ENCODE measurements at places on chromosomes 6 and 20. TPM values are rescaled to one million over a fixed set of nuclear protein-coding genes. Genes with fewer than 3 reads are reported as not detected.

GRCh38 chr6:15503346-15503680, 159.5 kb downstream of the DTNBP1 start:
- DNase-seq, result no peak

- DNase-seq, result no peak
Observed at GRCh38 chr6:139470997-139471396, 96.5 kb upstream of the CITED2 start.

DNA sequence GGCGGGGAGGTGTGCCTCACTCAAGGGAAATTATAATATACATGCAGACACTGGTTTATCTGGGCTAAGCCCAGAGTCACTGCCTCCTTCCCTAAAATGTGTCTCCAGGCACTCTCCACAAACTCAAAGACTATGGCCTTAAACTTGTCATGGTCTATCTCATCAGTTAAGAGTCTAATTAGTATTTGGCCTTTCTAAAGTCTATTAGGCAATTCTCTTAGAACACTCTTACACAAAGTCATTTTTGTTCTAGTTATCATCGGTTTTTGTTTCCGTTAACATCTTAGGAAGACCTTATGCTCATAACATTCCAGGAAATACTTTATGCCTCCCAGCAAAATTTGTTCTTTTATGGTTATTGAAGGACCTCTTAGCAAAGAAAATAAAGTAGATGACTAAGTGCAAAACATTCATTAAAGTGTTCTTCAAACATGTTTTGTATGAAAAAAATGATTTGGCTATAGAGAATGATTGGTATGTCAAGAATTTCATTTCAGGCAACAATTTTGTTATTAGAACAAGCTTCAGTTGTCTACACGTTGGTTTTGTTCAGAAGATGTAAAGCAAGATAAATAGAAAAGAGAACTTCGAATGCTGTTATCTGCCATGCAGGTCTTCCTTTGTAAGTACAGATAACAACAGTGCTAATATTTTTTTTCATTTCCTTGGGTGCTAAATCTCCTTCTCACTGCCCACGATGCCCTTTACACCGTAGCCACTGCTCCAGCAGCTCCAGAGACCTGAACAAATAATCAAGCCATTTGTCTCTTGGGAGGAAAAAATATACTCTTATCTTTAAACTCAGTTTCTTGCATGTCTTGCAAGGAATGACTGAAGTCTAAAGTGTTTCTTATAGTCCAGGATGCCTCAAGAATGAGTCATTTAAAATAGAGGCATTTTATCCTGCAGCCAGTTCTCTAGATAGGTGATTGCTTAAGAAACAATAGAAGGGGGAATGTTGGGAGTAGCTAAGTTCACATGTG, 170.4 kb downstream of the HTR1B start:
- DNase-seq, result peak; percentile 82

GRCh38 chr6:34692280-34692679, 4.3 kb downstream of the ILRUN start:
- no peak for DNase-seq

Gene ISM1
- total RNA-seq, result 0.11 TPM

Gene RAB44
- total RNA-seq, result not detected

DNA sequence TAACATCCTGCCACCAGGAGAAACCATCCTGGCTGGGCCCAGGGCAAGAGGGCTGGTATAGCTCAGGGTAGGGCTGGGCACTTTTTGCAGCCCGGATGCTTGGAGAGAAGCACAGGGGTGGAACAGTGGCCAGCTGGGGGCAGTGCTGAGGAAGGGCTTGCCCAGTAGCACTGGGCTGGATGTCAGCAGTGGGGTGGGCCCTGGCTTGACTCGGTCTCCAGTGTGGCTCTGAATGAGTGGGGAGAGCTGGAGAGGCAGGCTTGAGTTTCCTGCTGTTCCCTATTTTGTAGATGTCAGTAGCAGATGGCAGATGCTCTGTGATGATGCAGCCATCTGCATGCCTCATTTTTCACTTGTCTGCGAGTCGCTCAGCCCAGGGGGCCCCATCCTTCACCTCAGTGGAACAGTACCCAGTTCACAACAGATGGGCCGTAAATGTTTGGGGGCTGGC, 56.3 kb upstream of the TULP1 start:
- DNase-seq, result peak; percentile 50

Gene SAPCD1
- total RNA-seq, result 1.5 TPM

Gene DAAM2
- total RNA-seq, result 109 TPM

GRCh38 chr20:25274481-25274880, 26.6 kb downstream of the PYGB start:
- DNase-seq, result no peak

DNA sequence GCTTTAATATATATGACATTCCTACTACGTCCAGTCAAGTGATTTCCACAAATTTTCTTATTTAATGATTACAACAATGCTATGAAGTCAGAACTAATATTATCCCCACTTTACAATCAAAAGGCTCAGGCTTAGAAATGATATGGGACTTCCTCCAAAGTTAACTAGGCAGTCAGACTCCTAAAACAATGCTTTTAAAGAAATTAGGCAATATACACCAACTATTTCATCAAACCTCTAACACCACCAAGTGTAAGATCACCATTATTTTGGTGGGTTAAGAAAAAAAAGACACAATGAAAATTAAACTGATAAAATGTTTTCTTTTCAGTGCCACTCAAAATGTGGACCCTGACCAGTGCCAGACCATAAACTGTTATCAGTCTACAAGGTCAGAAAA, 256.1 kb upstream of the RUNX2 start:
- DNase-seq, result no peak

DNA sequence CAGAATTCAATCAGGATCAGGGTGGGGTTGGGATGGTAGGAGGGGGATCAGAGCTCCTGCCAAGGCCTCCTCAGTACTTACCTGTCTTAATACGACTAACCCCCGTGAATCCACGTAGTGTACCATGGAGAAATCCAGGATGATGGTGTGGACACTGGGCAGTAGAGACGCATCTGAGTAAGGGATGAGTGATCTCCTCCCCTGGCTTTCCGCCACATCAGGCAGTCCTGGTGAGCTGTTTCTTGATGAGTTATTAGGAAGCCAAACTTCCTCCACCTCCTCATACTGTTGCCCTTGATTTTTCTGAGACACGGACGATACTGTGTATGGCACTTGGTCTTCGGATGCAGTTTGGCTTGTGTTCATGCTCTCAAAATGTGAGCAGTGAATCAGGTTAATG, 34.2 kb upstream of the SRPK1 start:
- DNase-seq, result peak; percentile 12

DNA sequence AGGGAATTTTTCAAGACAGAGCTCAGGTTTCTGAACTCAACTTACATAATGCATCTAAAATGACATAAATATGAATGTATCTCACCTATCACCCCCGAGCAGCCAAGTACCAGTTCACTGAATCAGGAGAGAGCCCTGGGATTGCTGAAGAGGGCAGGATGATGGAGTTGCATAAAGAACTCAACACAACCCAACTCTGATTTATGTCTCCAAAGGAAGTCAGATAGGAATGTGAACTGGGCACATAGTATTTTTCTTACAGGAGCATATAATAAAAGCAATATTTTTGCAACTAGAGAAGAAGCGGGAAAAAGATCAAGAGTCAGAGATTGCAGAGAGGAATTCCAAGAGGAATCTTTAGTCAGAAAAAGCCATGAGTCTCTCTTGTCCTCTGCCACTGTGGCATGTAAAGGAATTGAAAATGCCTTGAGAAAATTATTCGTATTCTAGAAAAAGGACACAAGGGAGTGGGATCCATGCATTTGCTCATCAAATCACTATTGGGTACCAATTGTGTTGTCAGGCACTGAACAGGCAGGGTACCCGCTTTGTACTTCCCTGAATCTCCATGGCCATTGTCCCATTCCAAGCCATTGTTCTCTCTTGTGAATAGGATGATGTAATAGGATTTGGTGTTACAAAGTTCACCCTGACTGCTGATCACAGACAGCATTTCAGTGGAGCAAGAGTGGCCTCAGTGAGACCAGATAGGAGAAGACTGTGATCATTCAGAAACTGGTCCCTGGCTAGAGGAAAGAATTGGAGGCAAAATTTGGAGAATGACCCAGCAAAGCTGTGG, 16.3 kb downstream of the RIN2 start:
- DNase-seq, result no peak

- no peak for DNase-seq
Observed at GRCh38 chr6:70389261-70389660, 24.0 kb upstream of the FAM135A start.

DNA sequence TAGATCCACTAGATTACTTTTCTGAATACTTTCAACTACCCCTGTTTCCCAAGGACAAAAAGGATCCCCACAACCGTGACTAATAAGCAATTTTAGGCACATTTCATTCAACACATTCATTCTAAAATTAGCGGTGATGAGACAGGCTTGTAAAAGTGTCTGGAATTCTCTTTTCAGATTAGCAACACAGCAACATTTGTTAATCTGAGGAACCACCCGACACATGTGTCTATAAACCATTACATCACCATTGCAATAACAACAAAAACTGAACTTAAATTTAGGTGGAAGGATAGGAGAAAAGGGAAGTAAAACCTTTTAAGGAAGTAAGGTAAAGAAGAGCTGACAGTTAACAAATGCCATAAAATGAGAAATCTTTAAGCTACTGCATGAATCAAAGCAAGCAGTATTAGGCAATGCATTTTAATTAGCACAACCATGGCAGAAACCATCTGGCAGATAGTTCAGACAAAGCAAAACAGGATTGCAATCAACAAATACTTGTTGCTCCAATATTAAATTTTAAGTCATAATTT, 49.1 kb downstream of the MAP3K7 start:
- peak; percentile 74 for DNase-seq

GRCh38 chr20:42191140-42191860, 573.1 kb upstream of the CHD6 start:
- no peak for DNase-seq

- DNase-seq, result no peak
Observed at GRCh38 chr6:10626154-10626741, 68.2 kb downstream of the C6orf52 start.

DNA sequence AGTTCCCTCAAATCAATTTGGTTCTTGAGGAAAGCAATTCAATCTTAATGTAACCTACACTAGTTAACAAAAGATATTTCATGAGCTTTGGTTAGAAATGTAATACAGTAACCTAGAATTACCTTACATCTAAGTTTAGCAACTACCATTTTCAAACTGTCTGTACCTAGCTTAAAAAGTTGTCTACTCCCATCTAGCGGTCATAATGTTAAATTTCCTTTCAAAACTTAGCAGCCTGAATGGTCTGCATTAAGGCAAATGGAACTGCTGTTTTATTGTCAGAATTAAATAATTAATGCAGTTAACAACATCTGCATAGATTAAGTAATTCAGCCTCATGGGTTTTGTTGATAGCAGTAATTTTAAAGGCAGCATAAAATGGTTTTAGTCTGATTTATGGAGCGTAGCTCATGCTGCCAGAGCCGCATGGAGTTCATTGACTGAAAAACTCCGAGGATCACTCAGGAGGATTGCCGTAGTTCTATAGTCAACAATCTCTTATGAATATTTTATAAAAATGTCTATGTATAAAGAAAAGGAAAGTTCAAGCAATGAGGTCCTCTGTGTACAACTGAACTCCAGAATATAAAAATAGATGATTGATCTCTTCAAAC, 485.4 kb upstream of the MANEA start:
- peak; percentile 59 for DNase-seq

GRCh38 chr6:34370361-34370760, 22.1 kb downstream of the NUDT3 start:
- no peak for DNase-seq

DNA sequence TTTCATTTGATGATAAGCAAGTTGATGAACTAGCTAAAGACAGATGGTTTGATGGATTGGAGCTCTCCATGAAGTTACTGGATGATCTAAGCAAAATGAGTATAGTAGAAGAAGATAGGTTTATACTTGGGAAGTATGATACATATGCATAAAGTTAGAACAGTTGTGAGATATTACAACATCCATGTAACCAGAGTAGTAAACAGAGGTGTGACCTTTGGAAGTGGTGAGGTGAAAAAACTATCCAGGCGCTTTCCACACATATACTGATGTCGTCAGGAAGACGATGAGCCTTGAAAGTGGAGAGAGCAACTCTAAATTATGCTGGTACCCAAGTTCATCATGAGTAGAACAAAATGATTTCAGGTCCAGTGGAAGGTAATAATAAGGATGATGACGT, 271.0 kb downstream of the PTPRK start:
- DNase-seq, result no peak

- DNase-seq, result no peak
Observed at GRCh38 chr6:108211671-108212070, 45.8 kb downstream of the NR2E1 start.

DNA sequence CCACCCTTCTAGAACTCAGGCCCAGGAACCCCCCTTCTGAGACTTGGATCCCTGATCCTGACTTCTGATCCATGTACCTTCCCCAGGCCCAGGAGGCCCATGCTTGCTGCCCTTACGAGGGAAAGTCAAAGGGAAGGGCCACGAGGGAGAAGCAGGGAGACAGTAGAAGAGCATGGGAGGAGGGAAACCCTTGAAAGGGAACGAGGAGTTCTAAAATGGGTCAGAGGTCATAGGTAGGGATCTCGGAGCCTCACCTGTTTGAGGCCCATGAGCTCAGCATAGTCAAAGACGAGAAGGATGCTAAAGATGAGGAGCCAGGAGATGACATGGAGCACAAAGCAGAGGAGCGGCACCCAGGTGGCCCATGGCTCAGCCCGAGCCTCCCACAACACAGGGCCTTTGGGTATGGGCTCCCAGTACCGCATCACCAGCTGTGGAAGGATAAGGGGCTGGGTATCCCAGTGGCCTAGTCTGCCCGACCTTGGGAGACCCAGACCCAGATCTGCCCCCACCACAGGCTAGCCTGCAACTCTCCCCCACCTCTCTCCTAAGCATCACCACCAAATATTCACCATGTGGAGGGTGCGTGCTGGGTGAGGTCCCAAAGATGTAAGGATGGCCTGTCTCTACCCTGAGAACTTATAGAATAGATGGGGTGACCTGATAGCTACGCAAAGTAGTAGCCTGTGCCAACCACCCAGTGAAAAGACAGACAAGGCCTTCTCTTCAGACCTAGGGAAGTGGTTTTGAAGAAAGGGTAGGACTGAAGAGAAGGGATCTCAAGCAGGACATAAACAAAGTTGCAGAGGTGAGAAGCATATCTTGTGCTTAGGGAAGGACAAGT, 1.5 kb downstream of the NRM start:
- no peak for DNase-seq

GRCh38 chr20:10115021-10115420, 80.2 kb downstream of the ANKEF1 start:
- DNase-seq, result peak; percentile 69

GRCh38 chr20:1537731-1538058, 19.8 kb downstream of the SIRPD start:
- DNase-seq, result no peak

- no peak for DNase-seq
Observed at GRCh38 chr6:133504761-133505160, 263.6 kb downstream of the EYA4 start.
